ENCODE measurements at places on chromosomes 4 and X.

DNA sequence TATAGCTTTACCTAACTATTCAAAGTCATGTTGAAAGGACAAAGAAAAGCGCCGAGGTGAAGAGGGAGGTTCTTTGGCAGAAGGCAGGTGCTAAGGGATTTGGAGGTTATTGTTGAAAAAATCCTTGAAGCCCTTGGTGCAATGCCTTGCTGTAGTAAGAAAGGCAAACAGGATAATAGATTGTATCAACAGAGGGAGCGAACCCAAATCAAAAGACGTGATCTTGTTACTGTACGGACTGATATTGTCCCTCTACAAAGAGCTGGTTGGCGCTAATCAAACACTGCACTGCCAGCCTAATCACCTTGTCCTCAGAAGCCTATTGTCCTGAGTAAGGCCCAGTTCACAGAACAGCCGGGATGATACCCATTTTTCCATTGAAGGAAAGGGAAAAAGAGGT is 182.9 kb downstream of the ZIC3 start:
- DNase-seq: no peak

DNA sequence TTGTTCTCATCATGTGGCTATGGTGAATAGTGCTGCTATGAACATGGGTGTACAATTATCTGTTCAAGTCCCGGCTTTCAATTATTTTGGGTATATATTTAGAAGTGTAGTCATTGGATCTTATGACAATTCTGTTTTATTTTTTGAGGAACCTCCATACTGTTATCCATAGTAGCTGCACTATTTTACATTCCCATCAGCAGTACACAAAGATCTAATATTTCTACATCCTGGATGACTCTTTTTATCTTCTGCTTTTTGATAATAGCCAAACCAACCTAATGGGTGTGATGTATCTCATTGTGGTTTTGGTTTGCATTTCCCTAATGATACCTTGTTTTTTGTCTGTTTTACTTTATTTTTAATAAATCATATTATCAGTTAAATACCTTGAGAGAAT is 12.9 kb upstream of the IL13RA1 start:
- no peak for DNase-seq

DNA sequence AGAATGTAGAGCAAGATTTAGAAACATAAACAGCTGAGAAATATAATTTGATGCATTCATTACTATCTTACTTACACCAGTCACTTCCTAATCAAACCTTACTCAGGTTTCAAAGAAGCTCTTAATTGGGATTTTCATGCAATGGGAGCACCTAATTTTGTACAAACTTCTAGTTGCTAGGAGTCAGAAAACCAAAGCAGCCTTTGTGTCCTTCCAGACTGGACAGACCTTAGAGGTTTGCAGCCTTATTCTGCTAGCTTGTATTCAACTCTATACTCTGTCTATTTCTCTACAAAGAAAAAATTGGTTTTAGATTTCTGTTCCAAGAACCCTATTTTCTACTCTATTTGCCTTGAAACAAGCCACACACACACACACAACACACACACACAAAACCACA is 19.4 kb downstream of the GABRA2 start:
- no peak for DNase-seq

DNA sequence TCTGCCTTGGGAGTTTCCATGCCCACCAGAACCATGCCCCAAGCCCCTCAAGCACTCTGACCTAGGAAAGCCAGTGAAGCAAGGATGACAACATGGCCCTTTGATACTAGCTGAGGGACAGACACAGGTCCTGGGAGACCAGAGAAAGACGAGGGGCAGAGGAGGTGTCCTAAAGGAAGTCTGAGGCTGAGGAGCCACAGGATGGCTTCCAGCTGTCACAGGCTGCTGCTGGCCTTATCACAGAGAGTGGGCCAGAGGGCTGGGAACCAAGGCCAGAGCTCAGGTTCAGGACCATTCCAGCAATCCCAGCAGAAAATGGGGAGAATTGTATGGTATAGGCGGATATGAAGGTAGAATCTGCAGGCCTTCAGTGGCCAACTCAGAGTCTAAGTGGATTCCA is 31.7 kb upstream of the MSANTD1 start:
- no peak for DNase-seq

- DNase-seq: no peak
Measured at GRCh38 chr4:120549011-120549570, 373.4 kb downstream of the PRDM5 start.
